Activated CD4-positive, alpha-beta memory T cell treated with anti-CD3 and anti-CD28 coated beads, Interleukin-2, amount 10 ng/mL, durations not matched to agents 7 days and 5 days (primary cell): ENCODE measurements at places on chromosomes 4 and X.

GRCh38 chr4:71609167-71609566 lies 174.7 kb downstream of the GC start:
- DNase-seq, result no peak

GRCh38 chr4:42306221-42307109 lies 90.8 kb upstream of the SHISA3 start:
- no peak for DNase-seq

DNA sequence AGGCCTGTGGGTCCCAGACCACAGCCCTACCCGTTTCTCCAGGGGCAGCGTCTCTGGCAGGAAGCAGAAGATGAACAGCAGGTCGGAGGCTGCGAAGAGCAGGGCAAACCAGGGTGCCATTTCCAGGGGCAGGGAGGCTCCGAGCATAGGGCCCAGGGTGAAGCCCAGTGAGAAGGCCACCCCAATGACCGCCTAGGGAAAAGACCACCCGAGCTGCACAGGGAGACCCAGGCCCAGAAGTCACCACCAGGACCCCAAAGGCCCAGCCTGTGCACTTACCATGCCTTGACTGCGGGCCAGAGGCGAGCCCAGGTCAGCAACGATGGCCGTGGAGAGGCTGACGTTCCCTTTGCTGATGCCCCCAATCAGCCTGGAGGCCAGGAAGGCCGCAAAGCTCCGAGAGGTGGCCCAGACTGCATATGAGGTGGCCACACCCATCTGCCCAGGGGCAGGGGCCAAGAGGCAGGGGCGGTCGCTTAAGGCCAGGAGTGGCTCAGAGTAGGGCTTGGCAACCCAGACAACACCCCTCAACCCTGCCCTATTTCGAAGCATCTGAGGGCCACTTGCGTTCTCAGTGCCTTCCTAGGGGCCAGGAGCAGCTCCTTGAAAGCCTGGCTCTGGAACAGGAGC lies 30.8 kb downstream of the NOP14 start:
- no peak for DNase-seq

- DNase-seq, result no peak
These were observed 114.1 kb downstream of the GLUD2 start for GRCh38 chrX:121161501-121161933.

GRCh38 chr4:144590020-144590419 lies 55.9 kb upstream of the HHIP start:
- no peak for DNase-seq

GRCh38 chr4:154858166-154858565 lies 77.1 kb downstream of the RBM46 start:
- no peak for DNase-seq

DNA sequence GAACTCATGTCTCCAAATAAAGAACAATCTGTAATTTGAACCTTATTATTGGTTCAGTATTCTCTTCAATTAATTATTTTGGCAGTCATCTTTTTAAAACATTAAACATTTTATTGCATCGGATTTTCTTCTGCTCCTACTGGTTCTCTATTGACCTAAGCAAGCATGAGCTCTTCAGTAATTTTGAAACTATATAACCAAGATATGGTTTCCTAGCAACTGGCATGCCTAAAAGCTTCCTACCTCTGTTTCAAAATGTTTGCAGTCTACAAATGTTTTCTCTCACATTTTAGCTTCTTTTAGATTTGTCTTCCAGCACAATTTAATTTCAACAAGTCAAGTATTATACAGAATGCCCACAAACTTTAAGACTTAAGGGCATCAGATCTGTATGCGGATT lies 371.3 kb downstream of the GPM6A start:
- DNase-seq, result no peak

DNA sequence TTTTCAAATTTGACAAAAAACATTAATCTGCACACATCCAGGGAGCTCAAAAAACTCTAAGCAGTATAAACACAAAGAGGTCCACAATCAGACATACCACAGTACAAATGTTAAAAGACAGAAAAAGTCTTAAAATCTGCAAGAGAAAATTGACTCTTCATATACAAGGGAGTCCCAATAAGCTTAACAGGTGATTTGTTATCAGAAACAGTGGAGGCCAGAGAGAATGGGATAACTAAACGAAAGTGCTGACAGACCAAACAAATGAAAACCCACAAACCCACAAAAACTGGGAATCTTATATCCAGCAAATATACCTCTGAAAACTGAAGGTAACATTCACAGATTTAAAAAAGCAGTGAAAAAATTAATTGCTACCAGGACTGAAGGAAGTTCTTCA lies 182.0 kb upstream of the PAQR3 start:
- no peak for DNase-seq

DNA sequence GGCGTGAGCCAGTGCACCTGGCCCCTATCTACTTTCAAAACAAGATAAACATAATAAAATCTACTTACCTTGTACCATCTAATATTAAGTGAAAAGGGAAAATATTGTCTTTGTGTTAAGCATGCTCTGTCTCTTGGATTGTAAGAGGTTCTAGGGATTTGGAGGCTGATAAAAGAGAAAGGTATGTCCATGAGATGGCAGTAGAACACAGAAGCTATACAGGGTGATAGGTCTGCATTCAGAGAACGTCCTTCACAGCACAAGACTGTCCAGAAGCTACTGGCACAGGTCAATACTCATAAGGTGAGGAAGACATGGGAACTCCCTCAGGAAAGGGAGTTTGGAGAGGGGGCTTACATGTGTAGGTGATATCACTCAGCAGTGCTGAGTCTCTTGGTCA lies 135.5 kb downstream of the TMEM47 start:
- DNase-seq, result no peak

DNA sequence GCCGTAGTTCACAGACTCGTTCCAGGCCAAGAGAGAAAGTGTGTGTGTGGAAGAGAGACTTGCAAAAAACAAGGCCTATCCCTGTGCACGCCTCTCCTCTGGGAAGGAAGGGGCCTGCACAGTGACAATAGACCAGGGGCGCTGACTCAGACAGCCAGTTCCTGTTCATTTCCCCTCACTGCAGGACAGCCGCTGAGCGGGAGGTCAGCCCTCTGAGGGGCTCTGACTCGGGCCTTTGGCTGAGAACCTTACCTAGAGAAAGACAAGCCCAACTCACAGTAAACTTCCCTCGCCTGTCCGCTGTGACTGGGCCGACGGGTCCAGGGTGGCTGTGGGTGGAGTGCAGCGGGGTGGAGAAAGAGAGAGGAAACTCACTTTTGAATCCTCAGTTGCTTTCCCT lies 52.1 kb downstream of the RTL5 start:
- no peak for DNase-seq
